Articular chondrocyte of knee joint (primary cell): ENCODE measurements at places on chromosomes 16 and 17. TPM values are rescaled to one million over a fixed set of nuclear protein-coding genes. Genes with fewer than 3 reads are reported as not detected.

The ITGB4 gene
- total RNA-seq, result 0.39 and 0.54 TPM in 2 replicates

The KLHL10 gene
- 0.13 and 0.43 TPM in 2 replicates for total RNA-seq

The ENPP7 gene
- not detected in 2 replicates for total RNA-seq

The PRDM7 gene
- not detected in 2 replicates for total RNA-seq

The ATMIN gene
- 59.1 and 60.1 TPM in 2 replicates for total RNA-seq

The KRT28 gene
- not detected in 2 replicates for total RNA-seq

The OTOP2 gene
- not detected in 2 replicates for total RNA-seq

The MYADML2 gene
- total RNA-seq, result not detected in 2 replicates

The CCDC200 gene
- total RNA-seq, result 0.26 TPM in 1 of 2 replicates, not detected in the other

The NGFR gene
- 0.11 and 0.13 TPM in 2 replicates for total RNA-seq

The CALB2 gene
- 0.43 and 0.78 TPM in 2 replicates for total RNA-seq

The GUCY2D gene
- not detected in 2 replicates for total RNA-seq
